ENCODE measurements at places on chromosomes 11 and 22.

DNA sequence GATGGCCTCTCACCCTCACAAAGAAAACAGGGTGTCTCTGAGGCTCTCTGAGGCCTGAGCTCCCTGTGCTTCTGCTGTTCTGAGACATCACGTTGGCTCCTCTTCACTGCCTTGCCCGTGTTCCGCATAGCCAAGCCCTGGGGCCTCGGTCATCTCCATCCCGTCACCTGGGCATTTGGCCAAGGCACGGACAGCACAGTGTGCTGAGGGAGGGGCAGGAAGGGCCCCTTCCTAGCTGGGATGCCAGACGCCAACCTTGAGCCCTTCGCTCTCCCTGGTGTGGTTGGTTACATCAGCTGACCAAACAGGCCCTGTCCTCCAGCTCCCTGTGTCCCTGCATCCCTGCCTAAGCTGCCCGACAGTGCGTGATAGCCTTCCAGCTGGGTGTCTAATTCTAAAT, 25.9 kb downstream of the MOV10L1 start:
- DNase-seq: no peak

- no peak for DNase-seq
Observed at GRCh38 chr11:15197696-15198095, 83.0 kb downstream of the INSC start.

GRCh38 chr11:102276362-102276761, 40.9 kb upstream of the BIRC3 start:
- DNase-seq: no peak

- DNase-seq: no peak
Observed at GRCh38 chr22:49588739-49589138, 238.9 kb downstream of the BRD1 start.

DNA sequence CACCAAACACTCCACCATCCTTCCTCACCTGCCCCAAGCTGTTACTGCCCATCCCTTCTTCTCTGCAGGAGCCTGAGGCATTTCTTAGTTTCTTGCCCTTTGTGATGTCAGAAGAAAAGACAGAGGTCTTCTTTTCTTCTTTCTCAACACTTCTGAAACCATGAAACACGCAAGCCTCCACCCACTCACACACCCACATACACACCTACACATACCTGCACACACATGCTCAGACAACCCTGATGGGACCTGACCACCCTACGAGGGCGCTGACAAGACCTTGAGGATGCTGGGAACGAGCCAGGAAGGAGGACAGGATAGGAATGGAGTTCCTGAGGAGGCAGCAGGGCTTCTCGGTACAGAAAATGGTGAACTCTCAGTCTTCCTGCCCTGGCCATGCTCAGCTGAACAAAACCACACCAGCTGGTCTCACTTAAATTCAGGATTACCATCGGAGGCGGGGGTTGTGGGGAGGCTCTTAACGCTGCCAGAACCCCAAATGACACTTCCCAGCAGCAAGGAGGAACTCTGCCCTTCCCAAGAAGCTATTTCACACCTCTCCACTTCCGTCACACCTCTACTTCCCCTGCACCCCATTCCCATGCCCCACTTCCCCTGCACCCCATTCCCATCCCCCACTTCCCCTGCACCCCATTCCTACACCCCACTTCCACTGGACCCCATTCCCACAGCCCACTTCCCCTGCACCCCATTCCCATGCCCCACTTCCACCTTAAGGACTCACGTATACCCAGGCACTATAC, 41.0 kb downstream of the CSF2RB start:
- no peak for DNase-seq
